Epithelial cell of esophagus (primary cell): ENCODE measurements at places on chromosomes 1 and 21.

DNA sequence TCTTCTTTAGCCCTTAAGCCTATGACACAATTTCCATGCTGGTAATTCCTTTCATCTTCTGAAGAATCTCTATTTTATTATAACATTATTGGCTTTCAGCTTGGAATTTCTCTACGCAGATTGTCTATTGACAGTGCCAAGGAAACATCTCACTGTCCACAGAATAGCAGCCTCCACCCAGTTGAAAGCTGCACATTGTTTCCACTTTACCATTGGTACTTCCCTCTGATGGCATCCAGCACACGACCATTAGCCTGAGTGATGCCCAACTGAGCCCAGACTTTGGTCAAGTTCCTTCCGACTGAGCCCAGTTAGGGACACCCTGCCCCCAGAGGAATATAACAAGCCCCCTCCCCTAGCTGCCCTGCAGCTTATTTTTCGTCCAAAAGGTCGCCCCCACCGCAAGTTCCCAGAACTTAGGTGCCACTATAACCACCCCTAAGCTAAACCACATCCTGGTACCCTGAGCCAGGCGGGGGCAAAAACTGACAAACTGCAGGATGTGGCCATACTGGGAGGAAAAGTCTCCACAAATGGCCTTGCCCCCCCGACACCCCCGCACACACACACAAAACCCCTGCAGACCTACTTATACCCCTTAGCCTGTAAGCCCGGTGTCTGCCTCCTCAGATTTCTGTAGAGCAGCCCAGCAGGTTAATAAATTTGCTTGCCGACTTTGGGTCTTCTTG, 13.2 kb downstream of the GBP5 start:
- DNase-seq, result no peak

GRCh38 chr21:31221043-31221442, 123.0 kb downstream of the TIAM1 start:
- no peak for DNase-seq

DNA sequence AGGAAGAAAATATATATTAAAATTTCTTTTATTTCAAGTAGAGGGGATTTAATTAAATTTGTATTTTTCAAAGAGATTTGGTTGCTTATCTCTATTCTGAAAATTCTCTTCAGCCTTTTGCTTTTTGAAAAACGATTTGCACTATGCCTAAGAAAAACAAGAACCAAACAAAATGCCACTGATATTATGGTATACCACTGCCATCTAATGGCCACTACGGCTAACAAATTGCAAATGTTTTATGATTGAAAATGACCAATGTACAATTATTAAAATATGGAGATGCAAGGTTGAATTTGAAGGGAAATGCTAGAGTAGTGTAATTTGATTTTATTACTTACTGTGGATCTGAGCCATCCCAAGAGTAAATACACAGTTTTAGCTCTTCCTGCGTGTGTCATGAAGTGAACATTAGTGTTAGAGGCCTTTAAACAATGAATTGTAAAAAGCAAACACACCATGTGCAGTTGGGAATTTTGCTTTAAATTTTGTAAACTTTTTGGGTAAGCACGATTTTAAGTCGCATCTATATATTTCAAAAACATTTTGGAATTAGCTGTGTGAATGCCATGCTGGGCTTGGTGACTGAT, 137.4 kb upstream of the USP25 start:
- DNase-seq, result peak; percentile 62

- DNase-seq, result no peak
These were observed 7.3 kb downstream of the CCN1 start for GRCh38 chr1:85587841-85588240.

- DNase-seq, result peak; percentile 54
These were observed 457 bp downstream of the VAV3 start for GRCh38 chr1:107964336-107965109.

GRCh38 chr1:207181847-207182246, 77.8 kb downstream of the C4BPA start:
- DNase-seq, result peak; percentile 76

- no peak for DNase-seq
These were observed 2.5 kb downstream of the OLFML2B start for GRCh38 chr1:162021124-162021523.

DNA sequence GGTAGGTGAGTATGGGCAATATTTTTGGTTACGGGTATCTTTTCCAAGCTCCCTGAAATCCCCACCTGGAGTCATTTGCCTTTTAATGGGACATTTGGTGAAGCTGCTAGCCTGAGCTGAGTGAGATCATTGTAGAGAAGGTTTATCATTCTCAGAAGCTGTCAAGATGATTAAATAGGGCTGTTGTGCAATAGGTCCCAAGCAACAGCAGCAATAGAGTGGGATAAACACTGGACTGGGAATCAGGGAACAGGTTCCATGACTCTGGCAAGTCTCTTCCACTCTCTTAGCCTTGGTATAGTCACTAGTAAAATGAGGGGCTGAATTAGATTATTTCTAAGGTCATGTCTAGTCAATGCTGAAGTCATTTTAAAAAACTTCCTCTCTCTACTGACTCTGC, 30.3 kb upstream of the FAM78B start:
- peak; percentile 29 for DNase-seq

DNA sequence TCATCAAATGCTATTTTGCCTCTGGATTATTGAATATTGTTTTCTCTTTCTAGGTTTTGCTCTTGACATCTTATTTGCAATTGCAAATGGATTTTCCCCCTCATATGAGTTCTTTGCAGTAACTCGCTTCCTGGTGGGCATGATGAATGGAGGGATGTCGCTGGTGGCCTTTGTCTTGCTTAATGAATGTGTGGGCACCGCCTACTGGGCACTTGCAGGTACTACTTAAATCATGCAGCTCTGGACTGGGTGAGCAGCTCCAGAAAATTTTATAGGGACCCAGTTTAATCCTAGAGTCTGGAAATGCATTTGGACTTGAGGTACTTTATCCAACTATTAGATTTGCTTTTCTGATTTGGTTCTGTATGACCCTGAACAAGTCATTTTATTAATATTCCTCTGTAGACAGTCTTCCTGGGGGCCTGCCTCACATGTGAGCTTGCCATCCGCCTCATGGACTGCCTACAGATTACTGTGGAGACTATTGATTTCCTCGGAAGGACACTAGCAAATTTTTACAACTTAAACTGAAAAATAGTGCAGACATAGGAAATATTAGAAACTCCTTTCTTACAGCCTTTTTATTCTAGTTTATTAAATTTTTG, 44.5 kb downstream of the SLC22A15 start:
- peak; percentile 80 for DNase-seq

DNA sequence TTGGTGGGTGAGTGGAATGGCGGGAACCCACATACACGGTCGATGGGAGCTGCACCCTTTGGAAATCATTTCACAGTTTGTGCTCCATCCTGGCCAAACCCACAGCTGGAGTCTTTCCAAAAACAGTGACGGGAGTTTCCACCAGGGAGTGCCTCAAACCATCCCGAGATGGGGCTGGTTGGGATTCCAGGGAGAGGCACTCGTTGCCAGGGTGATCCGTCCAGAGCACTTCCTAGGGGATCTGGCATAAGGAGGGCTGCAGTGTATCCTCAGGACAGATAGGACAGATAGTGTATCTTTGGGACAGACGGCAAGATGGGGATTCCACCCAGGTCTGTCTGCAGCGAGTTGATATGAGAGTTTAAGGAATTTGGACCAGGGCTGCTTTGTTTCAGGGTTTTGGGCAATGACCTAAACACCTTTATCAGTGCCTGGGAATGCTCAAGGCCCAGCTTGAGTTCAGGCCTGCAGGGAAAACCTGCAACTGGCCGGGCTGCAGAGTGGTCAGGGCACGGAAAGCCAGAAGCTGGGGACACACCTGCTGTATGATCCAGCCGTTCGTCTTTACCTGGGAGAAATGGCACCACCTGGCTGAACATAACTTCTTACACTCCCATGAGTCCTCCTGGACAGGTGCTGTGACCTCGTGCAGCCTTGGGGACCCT, 3.4 kb upstream of the POFUT2 start:
- no peak for DNase-seq

DNA sequence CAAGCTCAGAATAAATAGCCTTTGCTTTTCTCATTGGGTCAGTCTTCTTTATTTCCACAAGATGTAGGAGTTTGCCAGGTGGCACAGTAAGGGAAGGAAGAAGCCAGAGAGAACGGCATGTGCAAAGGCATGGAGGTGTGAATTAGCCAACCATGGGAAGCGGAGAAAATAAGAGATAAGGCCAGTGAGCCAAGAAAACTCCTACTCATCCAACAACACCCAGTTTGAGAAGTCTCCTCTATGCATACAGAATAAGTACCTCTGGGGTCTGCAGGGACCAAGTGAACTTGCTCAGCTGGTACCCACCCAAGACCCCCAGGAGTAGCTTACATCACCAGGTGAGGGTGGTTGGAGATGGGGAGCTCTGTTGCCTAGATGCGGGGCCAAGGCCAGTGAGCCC, 66.7 kb downstream of the TAS1R2 start:
- DNase-seq, result no peak

DNA sequence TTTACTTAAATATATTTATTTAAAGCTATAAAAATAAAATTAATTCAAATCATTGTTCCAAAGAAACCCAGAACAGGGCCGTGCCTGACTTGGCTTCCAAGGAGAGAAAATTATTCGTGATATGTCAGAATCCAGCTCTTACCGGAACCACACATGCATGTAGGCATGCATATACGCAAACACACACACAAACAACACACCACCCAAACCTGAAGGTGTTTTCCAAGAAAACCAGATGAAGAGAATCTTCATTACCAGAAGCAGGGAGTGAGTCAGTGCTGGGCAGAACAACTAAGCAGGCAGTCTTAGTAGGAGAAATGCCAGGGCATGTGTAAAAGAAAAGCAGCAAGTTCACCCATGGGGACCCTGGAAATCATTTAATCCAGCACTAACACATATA, 432.0 kb upstream of the BEND5 start:
- DNase-seq, result no peak

- peak; percentile 80 for DNase-seq
These were observed at the start of gene KLHL17 for GRCh38 chr1:960363-961131. Gene KLHL17, plus strand, starts transcription at chr1:960584. Its CDS starts 110 bp downstream, at chr1:960694.

DNA sequence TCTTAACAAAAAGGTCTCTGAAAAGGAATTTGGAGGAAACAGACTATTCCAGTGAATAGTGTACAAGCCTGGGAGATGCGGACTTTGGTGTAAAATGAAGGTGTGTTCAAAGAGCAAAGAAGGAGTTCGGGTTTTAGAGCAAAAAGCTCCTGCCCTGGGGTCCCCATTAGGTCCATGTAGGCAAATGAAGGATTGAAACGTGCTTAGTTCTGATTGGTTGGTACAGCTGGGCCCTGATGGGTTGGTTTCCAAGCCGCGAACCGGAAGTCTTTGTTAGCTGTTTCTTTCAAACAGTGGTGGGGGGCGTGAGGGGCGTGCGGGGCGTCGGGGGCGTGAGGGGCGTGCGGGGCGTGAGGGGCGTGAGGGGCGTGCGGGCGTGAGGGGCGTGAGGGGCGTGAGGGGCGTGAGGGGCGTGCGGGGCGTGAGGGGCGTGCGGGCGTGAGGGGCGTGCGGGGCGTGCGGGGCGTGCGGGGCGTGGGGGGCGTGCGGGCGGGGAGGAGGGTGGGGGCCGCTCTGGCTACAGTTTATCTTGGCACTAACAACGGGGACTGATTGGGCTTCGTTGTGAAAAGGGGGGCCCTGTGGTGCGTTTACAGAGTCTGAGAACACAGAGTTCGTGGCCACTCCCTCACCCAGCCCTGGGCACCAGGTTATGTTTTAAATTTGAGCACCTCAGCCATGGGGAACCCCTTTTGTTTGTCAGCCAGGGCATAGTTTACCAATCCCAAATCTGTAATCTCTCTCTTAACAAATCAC, 29.4 kb downstream of the LRRC3 start:
- DNase-seq, result no peak

DNA sequence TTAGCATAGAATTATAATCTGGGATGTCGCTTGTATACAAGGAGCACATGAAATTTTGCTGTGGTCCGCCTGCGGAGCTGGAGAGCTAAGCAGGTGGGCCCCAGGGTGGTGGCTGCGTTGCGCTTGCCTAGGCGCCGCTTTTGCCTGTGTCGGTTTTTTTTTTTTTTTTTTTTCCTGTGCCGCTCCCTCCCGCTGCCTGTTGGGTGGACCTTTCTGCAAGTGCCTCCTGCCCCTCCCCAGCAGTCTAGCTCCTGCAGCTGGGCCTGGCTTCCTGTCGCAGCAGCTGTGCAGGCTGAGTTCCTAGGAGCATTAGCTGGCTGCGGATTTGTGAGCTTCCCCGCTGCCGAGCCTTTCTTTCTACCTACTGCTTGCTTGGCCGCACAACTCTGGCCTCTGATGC, 20.6 kb downstream of the PYHIN1 start:
- DNase-seq, result no peak

GRCh38 chr1:232900818-232901217, 49.6 kb upstream of the NTPCR start:
- DNase-seq, result no peak

DNA sequence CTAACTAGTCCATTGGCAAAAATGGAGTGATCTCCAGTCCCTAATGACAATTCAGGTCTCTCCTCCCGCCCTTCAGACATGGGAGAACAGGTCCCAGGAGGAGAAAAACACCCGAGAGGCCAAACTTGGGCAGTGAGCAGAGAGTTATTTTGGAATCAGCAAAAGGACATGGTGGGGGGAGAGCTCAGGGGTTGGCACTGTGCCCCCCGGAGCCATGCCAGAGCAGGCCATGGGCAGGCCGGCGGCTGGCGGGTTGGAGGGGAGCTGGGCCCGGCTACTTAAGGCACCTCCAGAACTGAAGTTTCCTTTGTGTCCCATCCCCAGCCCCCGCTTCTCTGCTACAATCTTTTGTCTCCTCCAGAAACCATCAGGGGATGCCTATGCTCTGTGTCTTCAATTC, 7.1 kb downstream of the LGR6 start:
- DNase-seq, result no peak

DNA sequence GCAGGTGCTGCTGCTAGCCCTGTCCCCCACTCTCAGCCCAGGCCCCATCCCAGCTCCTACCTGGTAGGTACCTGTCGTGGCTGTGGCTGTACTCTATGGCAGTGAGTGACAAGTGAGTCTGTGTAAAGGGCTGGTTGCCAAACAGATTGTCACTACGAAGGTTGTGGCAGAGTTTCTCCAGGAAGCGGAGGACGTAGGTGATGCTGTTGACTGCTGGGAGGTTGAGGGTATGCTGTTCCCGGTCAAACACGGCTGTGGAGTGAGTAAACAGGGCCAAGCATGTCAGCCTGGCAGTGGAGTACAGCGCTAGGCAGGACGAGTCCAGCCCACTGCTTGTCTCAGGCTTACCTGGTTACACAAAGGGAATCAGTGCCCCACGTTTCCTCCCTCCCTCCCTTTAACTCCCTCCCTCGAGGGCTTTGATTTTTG, 24.8 kb upstream of the SLFNL1 start:
- peak; percentile 77 for DNase-seq

- peak; percentile 42 for DNase-seq
These were observed 344.0 kb upstream of the USP24 start for GRCh38 chr1:55559161-55559611.

- no peak for DNase-seq
These were observed 74.4 kb upstream of the LYPLAL1 start for GRCh38 chr1:219099307-219099706.

GRCh38 chr1:225347123-225347683, 80.6 kb downstream of the LBR start:
- DNase-seq, result no peak

- peak; percentile 19 for DNase-seq
These were observed 1.2 kb downstream of the RUSC1 start for GRCh38 chr1:155321639-155322503.
